ENCODE measurements at places on chromosomes 2 and 18.
A peak's percentile ranks its signal among the peaks of the same experiment; 100 is the strongest.

DNA sequence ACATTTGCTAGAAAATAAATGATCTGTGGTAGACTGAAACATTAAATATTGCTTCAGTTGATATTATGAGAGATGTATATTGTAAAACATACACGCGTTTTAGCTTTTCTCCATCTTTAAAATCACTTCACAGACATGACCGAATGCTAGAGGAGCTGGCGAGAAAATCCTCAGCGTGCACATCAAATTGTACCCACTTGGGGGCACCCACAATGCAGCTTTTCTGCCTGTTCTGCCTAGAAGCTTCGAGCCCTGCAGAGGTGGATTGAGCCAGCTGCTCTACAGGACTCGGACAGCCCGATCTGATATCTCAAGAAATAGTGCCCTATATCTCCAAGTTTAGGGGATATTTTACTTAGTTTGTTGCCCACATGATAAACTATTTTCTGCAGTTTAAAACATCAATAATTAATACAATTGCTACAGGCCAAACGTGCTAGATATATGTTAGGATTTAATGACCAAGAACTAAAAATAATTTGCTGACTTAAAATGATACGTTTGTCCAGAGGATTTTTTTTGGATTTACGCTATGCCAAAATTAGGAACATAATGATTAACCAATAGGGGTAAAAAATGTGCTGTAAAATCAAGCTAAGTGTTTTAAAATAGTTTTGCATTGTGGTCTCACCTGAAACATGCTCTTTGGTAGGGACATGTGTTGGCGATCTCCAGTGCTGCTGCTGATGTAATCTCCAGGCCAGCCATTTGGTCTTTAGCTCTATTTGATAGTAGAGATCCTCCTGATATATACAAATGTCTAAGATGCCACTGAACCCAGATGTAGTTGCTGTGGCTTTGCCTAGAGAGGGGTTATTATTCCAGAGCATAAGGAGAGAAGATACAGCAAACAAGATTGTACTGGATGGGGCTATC lies 22.3 kb upstream of the ATP5MC3 start:
- peak; percentile 39 for DNase-seq

DNA sequence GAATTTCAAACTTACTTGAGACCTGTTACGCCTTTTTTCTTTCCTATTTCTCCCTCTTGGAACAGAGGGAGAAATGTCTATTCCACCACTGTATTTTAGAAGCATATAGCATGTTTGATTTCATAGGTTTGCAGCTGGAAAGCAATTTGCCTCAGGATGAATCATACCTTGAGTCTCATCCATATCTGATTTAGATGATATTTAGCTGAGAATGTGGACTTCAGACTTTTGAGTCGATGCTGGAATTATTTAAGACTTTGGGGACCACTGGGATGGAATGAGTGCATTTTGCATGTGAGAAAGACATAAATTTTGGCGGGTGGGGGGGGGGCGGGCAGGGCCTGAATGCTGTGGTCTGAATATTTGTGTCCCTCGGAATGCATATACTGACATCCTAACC lies 282.7 kb upstream of the STON1 start:
- DNase-seq = no peak

GRCh38 chr18:63183378-63183777 lies 136.2 kb downstream of the BCL2 start:
- no peak for DNase-seq

GRCh38 chr2:149908726-149909683 lies 321.4 kb upstream of the MMADHC start:
- no peak for DNase-seq

GRCh38 chr2:7835693-7836680 lies 845.9 kb upstream of the ID2 start:
- DNase-seq = no peak

DNA sequence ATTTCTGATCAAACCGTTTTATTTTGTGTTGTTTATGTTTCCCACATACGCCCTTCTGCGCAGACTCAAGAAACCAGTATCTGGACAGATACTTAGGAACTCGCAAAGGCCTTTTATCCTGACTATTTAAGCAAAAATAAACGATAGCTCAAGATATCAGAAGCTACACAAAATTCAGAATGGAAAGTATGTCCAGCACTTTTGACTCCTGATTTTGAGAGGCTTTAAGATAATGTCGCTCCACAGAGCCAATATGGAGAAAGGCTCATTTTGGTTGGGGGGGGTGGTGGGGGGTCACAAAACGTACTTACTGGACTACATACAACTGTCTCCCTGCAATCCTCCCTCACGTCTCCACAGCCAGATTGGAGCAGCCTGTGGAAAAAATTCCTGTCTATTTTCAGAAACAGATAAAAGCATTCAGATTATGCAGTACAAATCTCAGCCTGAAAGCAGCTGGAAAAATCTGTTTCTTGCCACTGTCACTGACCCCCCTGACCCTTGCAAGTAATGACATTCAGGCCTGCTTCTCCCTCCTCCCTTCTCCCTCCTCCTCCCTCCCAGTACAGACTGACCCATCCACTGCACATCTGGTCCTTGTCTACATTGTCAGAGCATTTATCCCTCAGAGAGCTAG lies 34.9 kb upstream of the LCLAT1 start:
- DNase-seq = no peak

GRCh38 chr2:28449488-28450395 lies 46.1 kb upstream of the PLB1 start:
- no peak for DNase-seq

GRCh38 chr2:134454931-134455330 lies 201.1 kb downstream of the MGAT5 start:
- DNase-seq = no peak

DNA sequence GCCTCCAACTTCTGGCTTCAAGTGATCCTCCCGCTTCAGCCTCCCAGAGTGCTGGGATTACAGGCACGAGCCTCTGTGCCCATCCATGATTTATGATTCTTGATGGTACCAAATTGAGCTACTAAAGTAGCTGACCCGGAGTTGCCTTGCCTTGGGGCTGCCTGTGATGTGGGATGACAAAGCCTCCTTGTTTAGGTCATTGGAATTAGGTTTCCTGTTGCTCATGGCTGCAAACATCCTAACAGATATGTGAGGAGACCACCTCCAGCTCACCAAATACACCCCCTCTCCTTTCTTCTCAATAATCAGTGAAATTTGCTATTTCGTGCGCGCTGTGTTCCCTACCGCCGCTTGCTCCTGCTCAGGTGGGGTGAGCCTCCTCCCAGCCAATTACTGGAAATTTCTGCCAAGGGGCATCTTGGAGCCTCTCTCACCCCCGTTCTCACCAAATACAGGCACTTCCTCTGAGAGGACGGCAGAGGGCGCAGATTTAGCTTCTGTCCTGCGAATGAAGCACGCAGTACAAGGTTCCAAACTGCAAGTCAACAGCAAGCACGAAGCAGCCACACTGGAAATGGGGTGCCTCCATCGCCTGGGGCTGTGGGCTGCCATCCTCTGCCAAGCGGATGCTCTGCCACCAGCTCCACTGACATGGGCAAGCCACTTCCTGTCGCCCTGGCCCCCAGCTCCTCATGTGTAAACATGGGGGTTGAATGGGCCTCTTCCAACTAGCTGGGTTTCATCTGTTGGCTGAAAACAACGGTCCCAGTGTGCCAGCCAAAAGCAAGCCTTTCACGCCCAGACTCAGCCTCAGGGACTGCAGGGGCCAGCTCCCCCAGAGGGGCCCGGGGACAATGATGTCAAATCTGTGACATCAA lies 71.7 kb downstream of the NCAPH start:
- DNase-seq = peak; percentile 90

DNA sequence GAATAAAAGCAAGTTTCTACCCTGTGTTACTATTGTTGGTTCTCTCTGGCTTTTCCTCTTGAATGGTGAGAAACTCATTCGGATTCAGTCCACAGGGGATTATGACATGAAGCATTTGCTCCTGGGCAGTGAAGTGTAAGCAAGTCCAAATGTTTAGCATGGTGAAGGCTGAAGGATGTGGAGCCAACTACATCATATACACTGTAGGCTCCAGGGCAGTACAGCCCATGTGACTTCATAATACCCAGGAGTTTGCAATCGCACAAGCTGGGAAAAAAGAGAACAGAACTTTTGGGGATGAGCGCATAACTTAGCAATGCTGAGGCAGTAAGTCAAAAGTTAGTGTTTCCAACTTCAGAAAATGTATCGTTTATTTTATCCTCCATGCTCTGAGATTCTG lies 695.7 kb upstream of the POU3F3 start:
- no peak for DNase-seq

DNA sequence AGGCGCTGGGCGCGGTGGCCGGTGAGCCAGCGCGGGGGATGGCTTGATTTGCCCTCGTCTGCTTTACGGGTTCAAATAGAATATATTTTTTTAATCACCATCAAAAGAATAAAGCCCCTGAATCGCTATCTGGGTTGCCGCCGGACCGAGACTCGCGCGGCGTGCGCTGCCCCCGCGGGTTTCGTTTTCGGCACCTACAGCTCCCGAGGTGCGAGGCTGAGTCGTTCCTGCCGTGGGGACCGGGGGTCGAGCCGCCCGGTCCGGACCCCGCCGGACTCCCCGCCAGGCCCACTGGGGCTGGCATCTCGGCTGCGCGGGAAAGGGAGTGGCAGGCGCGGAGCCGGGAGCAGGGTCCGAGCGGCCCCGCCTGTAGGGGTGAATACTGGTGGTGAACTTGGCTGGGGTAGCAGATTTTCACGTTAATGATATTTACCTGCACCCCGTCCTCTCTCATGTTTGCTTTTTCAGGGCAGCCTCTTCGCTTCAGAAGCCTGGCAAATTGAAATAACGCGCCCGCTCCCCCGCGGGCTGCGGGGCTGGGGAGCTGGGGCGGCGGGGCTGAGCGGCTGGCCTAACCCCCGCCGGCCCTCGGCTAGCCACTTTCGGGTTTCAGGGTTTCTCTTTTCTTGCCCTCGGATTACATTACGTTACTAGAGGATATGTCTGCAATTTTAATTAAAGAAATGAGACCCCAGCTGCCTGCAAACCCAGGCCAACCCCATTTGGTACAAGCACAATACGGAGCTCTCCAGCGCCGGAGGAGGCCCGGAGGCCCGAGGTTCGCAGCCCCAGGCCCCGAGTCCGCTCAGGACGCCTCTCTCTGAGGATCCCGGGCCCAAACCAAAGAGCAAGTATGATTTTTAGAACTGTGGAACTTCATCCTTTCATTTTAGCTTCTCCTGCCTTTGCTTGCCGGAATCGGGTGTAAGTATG lies 1.7 kb upstream of the CELF4 start:
- no peak for DNase-seq

DNA sequence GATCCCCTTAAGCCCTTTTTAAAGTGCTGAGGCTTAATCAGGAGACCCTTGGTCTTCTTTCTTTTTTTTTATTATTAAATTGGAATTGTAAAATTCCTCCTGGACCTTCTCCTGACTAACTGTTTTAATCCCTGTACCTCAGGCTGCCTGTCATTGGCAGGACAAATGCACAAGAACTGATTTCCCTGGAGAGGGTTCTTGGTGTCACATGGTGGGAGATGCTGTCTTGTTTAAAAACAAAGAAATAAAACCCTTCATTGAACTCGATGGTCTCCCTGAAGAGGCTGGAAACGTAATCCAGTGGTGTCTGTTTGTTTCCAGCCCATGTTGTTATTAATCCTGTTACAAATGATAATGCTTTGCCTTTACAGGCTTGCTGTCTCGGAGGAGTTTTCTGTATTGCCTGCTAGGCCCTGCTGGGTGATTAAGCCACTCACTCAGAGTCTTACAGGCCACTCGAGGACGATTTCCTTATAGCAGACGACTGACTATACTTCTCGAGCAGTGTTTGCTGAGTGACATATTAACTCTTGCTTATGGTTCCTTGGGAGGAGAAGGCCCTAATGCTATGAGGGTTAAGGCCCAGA lies 100.5 kb upstream of the MGAT5 start:
- DNase-seq = no peak

GRCh38 chr2:179226961-179227259 lies 37.7 kb downstream of the SESTD1 start:
- DNase-seq = no peak

DNA sequence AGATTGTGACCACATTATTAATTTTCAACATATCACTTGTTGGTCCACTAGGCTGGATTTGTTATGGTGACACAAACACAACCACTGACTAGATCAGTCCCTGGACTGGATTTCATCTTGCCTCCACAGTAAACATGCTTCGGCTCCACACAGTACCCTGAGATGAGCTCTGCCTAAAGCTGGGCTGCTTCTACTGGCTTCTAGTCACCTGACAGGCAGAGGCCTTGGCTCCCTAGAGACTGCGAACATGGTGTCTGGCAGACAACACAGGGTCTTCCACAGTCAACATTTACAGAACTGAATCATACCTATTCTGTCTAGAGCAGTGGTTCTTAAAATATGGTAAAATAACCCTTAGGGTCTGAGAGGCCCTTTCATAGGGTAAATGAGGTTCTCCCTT lies 69.2 kb downstream of the RIT2 start:
- DNase-seq = no peak

DNA sequence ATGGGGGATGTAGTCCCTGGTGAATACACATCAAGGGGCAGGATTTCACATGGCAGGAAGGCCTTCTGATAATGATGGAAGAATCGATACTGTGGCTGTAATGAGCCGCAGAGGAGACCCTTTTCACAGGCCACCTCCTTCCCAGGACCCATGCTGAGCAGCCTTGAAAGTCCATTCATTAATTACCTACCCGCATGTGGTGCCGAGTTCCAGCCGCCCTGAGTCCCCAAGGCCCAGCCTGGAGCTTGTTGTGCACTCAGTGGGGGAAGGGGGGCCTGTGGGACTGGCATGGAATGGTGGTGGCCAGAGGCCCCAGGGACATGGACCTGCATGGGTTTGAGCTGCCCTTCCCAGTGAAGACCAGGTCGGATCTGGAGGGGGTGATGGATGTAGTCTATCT lies 25.5 kb downstream of the ASB18 start:
- DNase-seq = no peak

GRCh38 chr2:226461981-226462380 lies 337.6 kb downstream of the IRS1 start:
- no peak for DNase-seq

- no peak for DNase-seq
Observed at GRCh38 chr2:196075196-196075595, 6.6 kb upstream of the DNAH7 start.

- no peak for DNase-seq
Observed at GRCh38 chr2:73444202-73444601, 58.6 kb downstream of the ALMS1 start.

GRCh38 chr2:148721991-148722777 lies 77.6 kb downstream of the EPC2 start:
- DNase-seq = no peak

GRCh38 chr18:75267643-75268363 lies 57.2 kb downstream of the TSHZ1 start:
- no peak for DNase-seq

DNA sequence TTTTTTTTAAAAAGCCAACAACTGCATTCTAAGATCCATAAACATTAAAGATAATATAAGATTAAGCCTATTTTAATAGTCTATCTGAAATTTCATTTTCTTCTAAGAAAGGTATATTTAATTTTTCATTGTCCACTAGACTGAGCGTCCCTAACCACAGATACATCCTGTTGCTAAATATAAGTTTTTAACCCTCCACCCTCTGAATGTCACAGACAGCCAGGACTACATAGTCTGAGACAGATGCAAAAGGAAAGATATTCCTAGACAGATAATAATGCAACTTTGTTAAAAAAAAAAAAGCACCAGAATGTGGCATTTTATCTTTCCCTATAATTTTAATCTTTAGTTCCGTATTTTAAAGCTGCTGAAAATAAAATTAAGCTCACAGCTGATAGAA lies 114.6 kb downstream of the ZEB2 start:
- no peak for DNase-seq

- DNase-seq = no peak
Observed at GRCh38 chr2:221529177-221529942, 42.7 kb downstream of the EPHA4 start.

GRCh38 chr18:56711708-56712445 lies 60.7 kb downstream of the WDR7 start:
- DNase-seq = no peak

All from substantia nigra (tissue), 51 donors.